IMR-90 (cell line): ENCODE measurements at places on chromosomes 2 and 18.
A peak's percentile ranks its signal among the peaks of the same experiment; 100 is the strongest.

DNA sequence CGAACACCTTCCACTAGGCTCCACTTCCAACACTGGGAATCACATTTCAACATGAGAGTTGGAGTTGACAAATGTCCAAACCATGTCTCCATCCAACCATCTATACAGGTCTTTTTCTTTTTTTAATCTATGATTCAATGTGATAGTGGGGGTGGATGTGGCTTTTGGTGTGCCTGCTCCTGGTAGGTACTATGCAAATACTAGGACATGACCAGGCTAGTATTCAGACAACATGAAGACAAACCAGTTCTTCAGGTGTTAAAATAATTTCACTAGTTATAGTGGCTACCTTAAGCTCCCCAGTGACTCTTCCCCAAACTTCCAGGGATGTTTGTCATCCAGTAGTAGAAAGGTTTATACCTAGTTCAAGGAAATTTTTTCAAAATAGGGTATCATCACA, 387.5 kb downstream of the CDH2 start:
- DNase-seq, result no peak

DNA sequence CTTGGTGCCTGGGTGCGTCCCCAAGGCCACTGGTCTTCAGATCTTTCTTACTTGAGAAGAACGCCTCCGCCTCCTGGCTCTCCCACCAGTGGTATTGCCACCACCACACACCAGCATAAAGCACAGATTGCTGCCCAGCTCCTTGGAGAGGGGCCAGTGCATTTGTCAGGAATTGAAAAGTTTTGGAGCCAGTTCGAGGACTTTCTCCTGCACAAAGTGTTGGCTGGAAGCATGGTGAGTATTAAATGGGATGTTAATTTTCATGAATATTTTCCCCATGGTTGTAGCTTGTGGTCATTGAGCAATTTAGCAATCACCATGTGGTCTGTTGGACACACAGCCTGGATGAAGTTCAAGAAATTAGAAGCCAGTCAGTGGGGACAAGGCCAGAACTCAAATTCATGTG, 684.6 kb upstream of the FANCL start:
- peak; percentile 46 for DNase-seq

- DNase-seq, result peak; percentile 20
Observed at GRCh38 chr2:51065276-51065675, 33.3 kb upstream of the NRXN1 start.

GRCh38 chr2:117958186-117958585, 55.7 kb downstream of the CCDC93 start:
- DNase-seq, result peak; percentile 69

DNA sequence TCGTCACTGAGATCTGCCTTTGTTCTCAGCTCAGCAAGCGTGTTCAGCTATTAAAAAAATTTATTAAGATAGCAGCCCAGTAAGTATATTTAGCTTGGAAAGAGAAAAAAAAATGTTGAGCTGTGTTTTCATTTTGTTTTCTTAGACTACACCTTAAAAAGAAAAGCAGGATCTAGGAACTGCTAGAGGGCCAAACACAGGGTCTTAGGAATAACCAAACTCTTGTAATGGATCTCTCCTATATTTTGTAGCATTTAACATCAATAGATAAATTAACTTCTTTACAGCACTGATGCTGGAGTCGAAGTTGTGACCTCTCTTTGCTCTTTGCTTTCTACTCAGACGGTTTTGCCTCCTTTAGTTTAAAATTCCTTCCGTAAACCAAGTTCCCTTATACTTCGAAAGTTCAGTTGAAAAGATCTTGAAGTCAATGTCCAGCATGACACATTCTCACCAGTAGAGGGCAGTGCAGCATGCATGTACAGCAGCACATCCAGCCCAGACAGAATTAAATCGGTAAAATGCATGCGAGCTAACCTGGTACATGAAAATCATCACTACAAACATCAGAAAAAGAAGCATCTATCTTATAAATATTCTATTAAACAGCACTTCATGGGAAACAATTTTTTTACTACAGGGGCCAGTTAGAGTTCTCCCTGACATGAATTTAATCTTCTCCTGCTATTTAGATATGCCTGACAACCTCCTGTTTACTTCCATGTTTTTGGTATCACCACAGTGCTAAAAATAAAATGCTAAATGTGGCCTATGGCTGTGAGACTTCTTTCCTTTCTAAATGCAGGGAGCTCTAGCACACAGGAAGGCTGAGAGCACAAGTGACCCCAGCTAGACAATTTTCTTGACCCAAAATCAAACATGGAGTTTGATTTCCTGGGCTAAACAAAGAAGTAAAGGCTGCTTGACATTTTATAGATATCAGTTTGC, 48.2 kb upstream of the MAP3K20 start:
- DNase-seq, result peak; percentile 93

DNA sequence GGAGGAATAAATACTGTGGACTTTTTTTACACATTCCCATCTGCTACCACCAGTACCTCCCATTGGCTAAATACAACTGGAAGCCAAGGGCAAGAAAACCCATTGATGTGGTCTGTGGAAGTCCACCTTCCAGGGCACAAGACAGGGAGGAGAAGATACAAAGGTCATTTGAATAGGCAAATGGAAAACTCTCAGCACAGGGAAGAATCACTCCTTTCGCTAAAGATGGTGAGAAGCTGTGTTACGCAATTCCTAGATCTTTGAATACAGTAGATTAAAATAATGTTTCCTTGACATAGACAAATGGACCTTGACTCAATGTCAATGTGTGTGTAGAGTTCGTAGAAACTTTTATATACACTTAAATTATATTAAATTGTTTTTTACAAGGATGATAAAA, 70.9 kb upstream of the ERBB4 start:
- DNase-seq, result no peak

GRCh38 chr2:70778676-70779075, 10.7 kb upstream of the ADD2 start:
- no peak for DNase-seq
